ENCODE measurements at places on chromosomes 6 and 20.

DNA sequence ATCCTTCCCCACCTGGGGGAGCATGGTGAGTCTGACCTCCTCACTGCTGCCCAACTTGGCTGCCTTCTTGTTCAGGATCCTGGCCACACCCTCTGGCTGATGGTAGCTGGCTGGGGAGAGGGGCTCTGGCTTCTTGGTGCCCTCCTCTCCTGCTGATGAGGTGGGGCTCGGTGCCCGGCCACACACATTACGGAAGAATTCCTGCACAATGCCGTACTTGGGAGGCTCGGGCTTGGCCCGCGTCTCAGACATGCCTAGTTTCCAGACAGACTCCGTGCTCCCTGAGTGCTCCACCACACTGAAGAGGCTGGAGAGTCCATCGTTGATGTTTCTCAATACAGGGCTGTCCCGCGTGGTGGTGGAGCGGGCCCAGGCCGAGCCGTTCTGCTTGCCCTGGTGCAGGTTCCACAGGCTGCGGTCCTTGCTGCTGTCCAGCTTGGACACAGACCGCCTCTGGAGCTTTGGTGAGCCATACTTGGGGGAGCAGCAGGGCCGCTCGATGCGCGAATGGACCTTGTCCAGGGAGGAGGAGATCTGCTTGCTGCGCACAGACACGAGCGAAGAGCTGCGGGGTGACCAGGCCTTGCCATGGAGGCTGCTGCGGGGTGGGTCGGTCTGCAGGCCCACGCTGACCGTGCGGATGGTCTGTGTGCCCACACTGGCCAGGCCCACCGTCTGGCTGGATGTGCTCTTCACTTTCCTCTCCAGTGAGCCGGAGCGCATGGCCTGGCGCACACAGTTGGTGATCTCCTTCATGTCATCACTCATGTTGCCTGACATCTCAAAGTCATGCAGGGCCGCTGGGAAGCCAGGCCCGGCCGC is 19.9 kb upstream of the DSN1 start:
- no peak for DNase-seq

- no peak for DNase-seq
These were observed 29.0 kb downstream of the CDK19 start for GRCh38 chr6:110786271-110786670.

- no peak for DNase-seq
These were observed 23.4 kb upstream of the PLN start for GRCh38 chr6:118524686-118525085.

GRCh38 chr6:12467706-12468670 is 177.8 kb downstream of the EDN1 start:
- DNase-seq = no peak

GRCh38 chr6:97215157-97215769 is 67.8 kb downstream of the MMS22L start:
- DNase-seq = no peak

- DNase-seq = no peak
These were observed 32.8 kb downstream of the GABRR1 start for GRCh38 chr6:89184344-89184743.

DNA sequence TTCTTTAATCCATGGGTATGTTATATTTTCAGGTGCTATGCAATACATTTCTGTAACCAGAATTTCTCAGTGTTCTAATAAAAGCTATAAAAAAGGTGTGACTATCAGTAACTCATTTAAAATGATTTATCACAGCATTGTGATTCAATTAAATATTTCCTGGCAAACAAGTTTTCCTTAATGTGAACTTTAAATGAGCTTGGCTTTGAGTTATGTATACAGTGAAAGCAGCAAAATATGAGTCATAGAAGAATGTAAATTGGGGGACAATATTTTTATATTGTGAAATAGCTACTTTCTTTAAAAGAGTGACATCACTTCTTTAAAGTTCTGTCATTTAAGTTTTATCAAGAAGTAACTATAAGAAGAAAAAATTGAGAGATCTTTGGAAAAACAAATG is 484.9 kb upstream of the MAN1A1 start:
- no peak for DNase-seq

- DNase-seq = no peak
These were observed 18.0 kb upstream of the SLCO4A1 start for GRCh38 chr20:62624325-62624690.

DNA sequence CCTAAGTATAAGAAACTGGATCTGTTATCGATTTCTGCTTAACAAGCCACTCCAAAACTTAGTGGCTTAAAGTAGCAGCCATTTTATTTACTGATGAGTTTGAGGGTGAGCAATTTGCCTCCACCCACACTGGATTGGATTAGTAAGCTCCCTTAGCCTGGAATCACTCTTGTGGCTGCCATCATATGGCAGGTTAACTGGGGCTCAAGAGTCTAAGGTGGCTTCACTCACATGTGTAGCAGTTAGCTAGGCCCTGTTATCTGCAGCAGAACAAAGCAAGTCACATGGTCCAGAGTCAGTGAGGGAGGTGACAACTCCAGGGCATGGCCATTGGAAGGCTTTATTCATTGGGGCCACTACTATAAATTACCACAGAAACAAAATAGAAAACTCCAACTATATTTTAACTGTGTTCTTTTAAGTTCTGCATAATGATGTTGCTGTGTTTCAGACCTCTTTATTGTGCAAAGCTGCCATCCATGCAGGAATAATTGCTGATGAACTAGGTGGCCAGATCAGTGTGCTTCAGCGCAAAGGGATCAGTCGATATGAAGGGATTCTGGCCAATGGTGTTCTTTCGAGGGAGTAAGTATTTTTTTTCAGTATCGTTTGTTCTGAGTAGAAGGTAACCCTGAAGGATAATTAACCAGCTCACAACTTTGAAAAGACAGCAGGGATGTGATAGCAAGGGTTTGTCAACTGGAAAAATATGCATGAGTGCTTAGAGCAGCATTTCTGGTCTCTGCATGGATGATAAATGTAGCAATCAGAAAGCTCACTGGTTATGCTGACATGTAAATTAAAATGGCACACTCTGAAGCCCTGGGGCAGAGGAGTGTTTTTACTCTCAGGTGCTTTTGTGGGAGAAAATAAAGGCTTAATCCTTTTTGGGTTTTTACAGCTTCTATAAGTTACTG is 49.6 kb downstream of the DCBLD1 start:
- DNase-seq = no peak

DNA sequence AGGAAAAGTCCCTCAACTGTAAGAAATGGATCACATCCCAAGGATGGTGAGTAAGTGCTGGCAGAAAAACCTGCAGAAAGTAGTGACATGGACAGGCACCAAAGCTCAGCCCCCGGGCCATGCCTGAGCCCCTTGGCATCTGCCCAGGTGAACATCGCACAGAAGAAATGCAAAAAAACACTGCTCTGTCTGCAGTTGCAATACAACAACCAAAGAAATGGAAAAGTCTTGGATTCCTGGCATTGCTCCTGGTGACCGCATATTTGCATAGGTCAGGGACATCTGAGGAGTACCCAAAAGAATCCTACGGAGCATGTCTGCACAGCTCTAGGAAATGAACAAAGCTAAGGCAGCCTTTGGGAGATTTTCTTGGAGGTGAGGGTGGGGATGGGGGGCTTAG is 63.1 kb upstream of the PTPRT start:
- DNase-seq = no peak

DNA sequence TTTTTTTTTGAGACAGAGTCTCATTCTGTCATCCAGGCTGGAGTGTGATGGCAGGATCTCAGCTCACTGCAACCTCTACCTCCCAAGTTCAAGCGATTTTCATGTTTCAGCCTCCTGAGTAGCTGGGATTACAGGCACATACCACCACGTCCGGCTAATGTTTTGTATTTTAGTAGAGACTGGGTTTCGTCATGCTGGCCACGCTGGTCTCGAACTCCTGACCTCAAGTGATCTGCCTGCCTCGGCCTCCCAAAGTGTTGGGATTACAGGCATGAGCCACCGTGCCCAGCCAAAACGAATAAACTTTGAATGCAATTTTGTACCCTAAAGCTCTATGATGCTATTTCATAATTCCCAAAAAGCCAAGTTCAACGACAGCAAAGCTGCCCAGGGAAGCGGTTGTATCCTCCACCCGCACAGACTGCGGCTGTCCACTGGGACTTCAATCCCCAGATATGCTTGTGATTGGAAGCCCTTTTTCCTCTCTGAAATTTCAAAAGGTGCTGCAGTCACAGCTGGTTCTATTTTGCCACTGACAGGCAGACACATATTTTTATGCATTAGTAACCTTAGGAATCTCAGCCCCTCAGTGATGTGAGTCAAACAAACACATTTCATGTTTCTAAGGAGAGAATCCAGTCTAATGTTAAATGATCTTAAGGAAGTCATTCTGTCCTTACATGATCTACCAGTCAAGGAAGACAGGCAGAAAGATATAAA is 8.7 kb upstream of the RAMACL start:
- DNase-seq = no peak

GRCh38 chr6:126051791-126052190 is 65.5 kb downstream of the TRMT11 start:
- DNase-seq = no peak

DNA sequence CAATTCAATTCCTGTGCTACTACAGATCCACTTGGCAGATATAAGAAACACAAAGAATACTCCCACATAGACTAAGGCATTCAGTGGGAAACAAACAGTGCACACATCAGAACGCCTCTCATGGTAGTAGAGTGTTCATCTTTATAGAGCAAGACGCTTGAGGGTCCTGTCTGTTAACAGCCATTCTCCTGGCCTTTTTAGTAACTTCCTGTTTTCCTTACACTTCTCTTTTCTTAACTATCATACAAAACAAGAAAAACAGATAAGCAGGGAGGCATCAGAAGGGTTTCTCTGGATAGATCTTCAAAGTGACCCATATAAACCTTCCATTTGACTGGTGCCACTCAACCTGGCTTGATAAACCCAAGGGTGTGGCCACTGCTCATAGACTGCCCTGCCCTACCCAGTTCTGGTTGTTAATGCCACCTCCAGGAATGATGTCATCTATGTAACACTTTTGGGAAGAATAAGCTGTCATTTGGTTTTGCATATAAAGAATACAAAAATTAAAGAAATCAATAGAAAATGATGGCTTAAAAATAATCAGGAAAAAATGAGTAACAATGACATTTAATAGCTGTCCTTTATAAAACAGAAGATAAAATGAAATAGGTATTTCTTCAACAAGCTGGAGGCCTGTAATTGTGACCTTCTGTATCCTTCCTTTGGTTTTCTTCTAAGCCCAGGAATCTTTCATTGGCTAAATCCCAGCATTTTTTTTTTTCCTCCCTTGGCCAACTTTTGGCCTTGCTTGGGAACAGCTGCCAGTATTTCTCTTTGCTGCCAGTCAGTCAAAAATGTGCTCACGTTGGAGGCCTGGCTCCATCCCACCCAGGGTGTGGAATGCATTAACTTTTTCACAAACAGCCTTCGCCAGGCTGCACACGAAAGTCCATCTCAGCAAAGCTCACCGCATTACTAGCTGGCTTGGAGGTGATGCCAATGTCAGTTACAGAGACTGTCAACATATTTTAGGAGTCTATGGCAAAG is 103.5 kb downstream of the GJA10 start:
- DNase-seq = no peak

GRCh38 chr6:34928220-34928619 is 39.2 kb downstream of the ANKS1A start:
- DNase-seq = no peak

DNA sequence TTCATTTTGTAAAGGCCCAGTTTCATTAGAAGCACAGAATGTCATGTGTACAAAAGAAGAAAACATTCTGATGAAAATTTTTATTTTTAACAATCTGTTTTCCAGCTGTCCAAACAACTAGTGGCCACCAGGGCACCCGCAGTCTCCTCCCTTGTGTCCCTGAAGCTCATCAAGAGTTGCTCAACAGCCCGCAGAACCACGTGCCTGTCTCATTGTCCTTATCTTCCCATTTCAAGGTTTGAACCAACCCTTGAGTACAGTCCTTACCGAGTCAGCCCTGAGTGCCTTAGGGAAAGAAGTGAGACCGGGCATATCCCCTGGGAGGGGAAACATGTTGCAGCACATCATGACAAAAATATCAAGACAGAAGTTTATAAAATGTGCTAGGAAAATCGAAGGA is 15.9 kb upstream of the ZNF133 start:
- no peak for DNase-seq

GRCh38 chr20:50930976-50931305 is 296 bp downstream of the ADNP start:
- no peak for DNase-seq

DNA sequence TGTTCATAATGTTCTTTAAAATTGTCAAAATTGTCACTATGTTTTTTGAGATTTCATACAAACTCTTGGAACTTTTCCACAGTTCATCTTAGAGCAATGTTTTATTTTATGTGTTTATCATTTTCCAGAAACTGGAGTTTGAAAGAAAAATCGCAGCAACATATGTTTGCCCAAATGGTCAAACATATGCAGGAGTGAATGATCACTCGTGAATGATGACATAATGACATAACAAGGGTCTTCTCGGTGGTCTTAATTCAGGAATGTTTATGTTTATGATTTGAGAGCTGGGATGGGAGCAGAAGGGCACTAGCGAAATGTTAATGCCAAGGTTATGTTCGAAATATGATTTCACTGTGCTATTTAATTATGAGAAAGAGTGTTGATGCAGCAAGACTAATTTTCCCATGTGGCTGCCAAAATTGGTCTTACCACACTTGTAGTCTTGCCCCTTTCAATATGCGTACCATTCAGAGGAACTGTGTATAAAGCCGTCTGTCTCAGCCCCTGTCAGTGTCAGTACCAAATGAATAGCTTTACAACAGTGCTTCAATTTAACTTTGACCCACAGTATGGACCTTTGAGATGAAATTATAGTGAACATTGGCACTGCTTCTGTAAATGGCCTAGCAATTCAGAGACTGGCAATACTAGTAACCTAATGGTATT is 152.3 kb downstream of the CARMIL1 start:
- no peak for DNase-seq

GRCh38 chr20:8126841-8127378 is 5.2 kb upstream of the PLCB1 start:
- no peak for DNase-seq

- no peak for DNase-seq
These were observed 27.9 kb downstream of the NTSR1 start for GRCh38 chr20:62736407-62737071.

- no peak for DNase-seq
These were observed 135.0 kb downstream of the SLC16A10 start for GRCh38 chr6:111222341-111222740.

- DNase-seq = no peak
These were observed 189.4 kb upstream of the PREP start for GRCh38 chr6:105592329-105592728.

DNA sequence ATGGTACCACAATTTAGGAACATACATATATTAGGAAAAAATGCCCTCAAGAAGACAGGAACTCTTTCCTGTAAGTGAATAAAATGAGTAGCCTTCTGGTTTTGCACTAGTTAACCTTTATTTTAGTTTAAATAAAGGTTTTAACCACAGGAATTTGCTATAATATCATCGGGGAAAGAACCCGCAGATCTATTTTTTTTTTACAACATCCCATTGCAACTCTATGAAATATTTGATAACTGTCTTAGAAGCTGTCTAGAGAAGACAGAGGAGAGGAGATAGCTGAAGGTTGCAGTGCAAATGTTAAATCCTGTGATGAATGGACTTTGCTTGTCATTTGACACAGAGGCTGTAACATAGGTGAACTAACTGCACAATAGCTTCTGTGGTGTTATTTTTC is 69.5 kb downstream of the TINAG start:
- DNase-seq = no peak
